C1 segment of cervical spinal cord (tissue), 14 donors: ENCODE measurements at places on chromosomes 16 and 17.

DNA sequence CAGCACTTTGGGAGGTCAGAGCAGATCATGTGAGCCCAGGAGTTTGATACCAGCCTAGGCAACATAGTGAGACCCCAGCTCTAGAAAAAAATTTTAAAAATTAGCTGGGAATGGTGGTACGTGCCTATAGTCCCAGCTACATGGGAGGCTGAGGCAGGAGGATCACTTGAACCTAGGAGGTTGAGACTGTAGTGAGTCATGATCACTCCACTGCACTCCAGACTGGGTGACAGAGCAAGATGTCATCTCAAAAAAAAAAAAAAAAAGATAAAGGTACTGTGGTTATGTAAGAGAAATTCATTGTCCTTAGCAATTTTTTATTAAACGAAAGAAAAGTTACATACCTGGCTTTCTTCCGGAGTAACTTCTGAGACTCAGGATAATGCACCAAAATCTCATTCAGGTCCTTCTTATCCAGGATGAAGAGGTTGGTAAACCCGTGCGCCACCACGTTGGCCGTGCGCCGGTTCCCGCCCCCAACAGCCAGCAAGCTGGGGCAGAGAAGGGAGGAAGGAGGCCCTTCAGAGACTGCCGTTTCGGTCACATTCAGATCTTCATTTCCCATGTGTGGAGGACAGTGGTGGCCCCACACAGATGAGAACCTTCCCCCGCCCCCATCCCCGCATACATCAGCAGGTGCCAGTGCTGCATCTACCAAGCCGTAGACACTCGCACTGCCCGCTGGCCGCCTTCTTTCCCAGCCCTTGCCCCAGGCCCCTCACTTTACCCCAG, 73.7 kb downstream of the CNGB1 start:
- no peak for DNase-seq

- DNase-seq: no peak
Observed at GRCh38 chr16:57992084-57992483, 8.4 kb downstream of the ZNF319 start.

DNA sequence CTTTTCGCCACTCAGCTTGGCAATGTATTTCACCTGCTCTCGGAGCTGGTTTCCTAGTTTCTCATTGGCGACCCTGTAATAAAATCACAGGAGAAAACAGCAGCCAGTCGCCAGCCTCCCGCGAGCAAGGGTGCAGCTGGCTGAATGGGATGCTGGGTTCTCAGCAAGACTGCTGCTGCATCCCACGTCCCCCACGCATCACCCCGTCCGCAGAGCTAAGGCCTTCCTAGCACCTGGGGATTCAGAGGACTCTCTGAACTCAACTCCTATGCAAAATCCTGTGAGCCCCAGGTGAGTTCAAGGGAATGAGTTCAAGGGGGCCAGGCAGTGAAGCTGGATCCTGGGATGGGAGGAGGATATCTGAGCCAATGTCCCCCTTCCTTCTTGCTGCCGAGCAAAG, 29.3 kb downstream of the DHX38 start:
- DNase-seq: no peak

- DNase-seq: no peak
Observed at GRCh38 chr16:85557971-85558657, 55.0 kb upstream of the GSE1 start.

DNA sequence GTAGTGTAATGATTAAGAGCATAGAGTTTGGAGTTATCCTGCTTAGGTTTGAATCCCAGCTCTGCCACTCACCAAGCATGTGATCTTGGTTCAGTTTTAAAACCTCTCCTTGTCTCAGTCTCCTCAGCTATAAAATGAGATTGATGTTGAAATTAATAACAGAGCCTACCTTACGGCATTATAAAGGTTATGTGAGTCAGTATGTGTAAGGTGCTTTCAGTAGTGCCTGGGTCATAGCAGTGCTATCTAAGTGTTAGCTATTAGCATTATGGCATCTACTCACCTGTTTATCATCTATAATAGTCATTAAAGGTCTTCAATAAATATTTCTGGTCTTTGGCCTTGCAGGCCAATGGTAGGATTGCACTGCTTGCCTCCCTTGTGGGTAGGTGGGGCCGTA, 53.4 kb downstream of the PRKCB start:
- no peak for DNase-seq
